Stimulated activated CD4-positive, alpha-beta T cell treated with anti-CD3 and anti-CD28 coated beads, Interleukin-4, amount 100 ng/mL, for 4 hours (primary cell): ENCODE measurements at places on chromosomes 2 and 18.

- no peak for DNase-seq
Observed at GRCh38 chr2:215413484-215413777, 22.4 kb downstream of the FN1 start.

GRCh38 chr2:145753966-145754365, 1234.0 kb upstream of the ZEB2 start:
- no peak for DNase-seq

- no peak for DNase-seq
Observed at GRCh38 chr2:114049826-114050225, 159.9 kb downstream of the ACTR3 start.

GRCh38 chr2:53275743-53276142, 491.9 kb upstream of the CHAC2 start:
- no peak for DNase-seq

DNA sequence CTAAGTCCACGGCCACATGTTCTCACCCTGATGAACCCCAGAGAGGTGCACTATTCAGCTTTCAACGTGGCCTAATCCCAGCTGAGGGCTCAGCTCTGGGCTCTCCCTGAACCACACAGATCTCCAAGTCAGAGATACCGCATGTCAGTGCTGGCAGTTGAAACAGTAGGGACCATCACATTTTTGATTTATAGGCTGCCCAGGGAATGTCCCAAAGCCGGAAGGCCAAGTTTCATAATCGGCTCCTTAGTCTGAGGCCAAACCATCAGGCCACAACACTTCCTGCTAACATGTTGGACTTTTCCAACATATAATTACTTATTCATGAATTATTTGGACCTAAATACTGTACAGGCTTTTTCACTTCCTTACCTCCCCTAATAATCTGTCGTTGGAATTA, 91.9 kb upstream of the KLHL29 start:
- no peak for DNase-seq

DNA sequence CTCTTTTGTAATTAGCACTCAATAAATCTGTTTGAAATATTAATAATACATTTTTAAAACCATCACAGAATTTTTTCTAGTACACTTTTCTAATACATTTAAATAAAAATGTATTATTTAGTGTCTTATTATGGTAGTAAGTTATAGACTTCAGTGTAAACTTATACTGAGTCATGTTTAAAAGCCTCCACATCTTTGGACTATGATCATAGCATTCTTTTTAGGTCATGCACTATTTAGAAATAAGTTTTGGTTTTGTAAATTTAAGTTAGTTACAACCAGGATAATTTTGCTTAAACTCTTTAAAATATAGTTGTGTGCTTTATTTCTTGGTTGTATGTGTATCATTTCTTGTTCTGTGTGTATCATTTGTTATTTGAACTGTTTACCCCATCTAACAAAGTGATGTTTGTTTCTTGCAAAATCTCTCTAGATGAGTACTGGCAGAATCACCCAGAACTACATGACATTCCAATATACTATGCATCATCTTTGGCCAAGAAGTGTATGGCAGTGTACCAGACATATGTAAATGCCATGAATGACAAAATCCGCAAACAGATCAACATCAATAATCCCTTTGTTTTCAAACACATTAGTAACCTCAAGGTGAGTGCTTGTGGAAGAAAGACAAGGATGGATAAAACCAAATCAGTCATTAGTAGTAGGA, 16.7 kb downstream of the CPSF3 start:
- no peak for DNase-seq

- no peak for DNase-seq
Observed at GRCh38 chr2:126972279-126972626, 73.6 kb downstream of the TEX51 start.

GRCh38 chr2:46845542-46846486, 69.8 kb downstream of the MCFD2 start:
- DNase-seq, result no peak
